ENCODE measurements at places on chromosomes 1 and 21. TPM values are rescaled to one million over a fixed set of nuclear protein-coding genes. Genes with fewer than 3 reads are reported as not detected.

The TMEM82 gene
- total RNA-seq, result not detected

The VANGL2 gene
- 79.8 TPM for total RNA-seq

The SPATA46 gene
- total RNA-seq, result not detected

DNA sequence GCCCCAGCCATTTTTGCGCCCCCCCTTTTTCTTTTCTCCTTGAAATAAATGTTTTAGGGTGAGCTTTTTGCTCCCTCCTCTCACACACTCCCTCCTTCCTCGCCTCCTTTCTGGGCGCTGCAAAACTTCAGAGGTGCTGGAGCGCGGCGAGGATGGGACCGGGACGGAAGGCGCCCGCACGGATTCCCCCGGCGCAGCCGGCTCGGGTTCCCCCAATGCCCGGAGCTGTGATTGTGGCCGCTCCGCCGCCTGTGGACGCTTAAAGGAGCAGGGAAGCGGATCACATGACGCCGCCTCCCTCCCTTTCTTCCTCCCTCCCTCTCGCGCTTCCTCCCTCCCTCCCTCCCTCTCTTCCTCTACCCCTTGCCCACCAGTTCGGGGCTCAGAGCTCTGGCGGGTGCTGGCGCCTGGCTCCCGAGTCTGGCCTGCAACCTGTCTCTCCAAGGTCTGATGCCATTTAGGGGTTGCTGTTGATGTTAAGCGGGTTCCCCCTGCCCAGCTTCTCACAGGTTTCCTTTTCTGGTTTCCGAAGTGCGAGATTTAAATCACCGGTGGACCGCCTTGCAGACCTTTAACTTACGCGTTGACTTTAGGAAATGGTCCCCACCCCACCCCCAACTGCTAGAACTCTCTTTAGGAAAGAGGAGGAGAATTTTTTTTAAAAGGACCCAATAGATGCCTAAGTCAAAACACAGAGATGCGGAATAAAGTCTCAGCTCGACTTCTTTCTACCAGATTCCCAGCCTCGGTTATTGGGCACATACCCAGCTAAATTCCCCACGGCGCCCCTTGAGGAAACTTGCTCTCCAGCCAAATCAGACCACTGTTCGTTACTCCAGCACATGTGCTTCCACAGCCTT lies at the start of gene WLS:
Gene WLS (minus strand): TSS at position 235 of the 860 bp plus-strand sequence. CDS start 224 bp downstream, at position 11.
- peak; percentile 67 for DNase-seq
- H3K27me3 ChIP-seq, result peaks cover 12% of the 10 kb centered on the region
- no peaks in the 10 kb centered on the region for H3K36me3 ChIP-seq
- H3K27ac ChIP-seq, result peak within 1 kb of the TSS; percentile 42
- H3K4me1 ChIP-seq, result peaks cover 27% of the 10 kb centered on the region
- H3K4me3 ChIP-seq, result peak within 1 kb of the TSS; percentile 94

DNA sequence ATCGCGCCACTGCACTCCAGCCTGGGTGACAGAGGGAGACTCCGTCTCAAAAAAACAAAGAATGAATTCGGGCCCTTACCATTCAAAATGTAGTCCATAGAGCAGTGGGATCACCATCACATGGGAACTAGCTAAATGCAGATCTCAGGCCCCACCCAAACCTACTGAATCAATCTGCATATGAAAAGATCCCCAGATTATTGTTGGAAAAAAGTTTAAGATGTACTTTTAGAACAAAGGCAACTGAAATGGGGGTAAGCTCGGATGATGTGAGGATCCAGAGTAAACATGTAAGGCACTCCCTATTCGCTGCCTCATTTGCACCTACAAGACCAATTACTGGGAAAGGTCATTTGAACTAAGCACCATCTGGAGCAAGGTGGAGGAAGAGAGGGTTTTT lies 803 bp upstream of the FLAD1 start:
- no peak overlapping the region for H3K27ac ChIP-seq
- no peaks in the 10 kb centered on the region for H3K4me1 ChIP-seq
- H3K36me3 ChIP-seq, result peaks cover 4% of the 10 kb centered on the region
- DNase-seq, result no peak
- H3K27me3 ChIP-seq, result no peaks in the 10 kb centered on the region

GRCh38 chr1:11948822-11949458 lies 14.4 kb downstream of the PLOD1 start:
- peaks cover 3% of the 10 kb centered on the region for H3K27me3 ChIP-seq
- peaks cover 3% of the 10 kb centered on the region for H3K4me1 ChIP-seq
- peaks cover 32% of the 10 kb centered on the region for H3K36me3 ChIP-seq

DNA sequence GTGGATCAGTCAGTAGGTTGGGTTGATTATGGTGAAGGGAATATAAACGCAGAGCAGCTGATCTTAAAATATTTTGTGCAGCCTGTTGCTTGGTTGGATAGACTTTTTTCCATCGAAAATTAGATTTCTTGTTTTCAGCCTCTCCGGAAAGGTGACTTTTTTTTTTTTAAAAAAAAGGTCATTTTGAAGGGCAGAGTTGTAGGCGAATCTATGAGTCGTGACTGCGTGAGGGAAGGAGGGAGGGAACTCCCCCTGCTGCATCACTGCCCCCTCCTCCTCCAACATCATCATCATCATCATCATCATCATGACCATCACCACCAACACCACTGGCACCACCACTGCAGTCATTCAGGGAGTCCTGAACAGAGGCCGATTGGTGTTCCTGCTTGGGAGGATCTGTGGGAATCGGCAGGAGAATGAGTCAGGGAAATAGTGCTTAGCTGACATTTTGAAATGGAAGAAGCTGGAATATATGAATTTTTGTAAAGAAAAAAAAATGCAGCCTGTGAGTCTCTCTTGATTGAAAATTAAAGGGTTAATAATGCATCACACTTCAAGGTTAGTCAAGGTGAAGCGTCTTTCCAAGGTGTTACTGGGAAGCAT lies 1.2 kb downstream of the ATP1B1 start:
- H3K4me1 ChIP-seq, result peaks cover 21% of the 10 kb centered on the region
- H3K27me3 ChIP-seq, result peaks cover 8% of the 10 kb centered on the region
- peaks cover 3% of the 10 kb centered on the region for H3K36me3 ChIP-seq
- no peak for DNase-seq
- peak overlapping the region; percentile 93 for H3K4me3 ChIP-seq

GRCh38 chr1:230293390-230293700 lies 132.8 kb downstream of the PGBD5 start:
- no peaks in the 10 kb centered on the region for H3K36me3 ChIP-seq
- H3K4me3 ChIP-seq, result no peak overlapping the region
- H3K27me3 ChIP-seq, result peaks cover 4% of the 10 kb centered on the region
- DNase-seq, result no peak
- peaks cover 14% of the 10 kb centered on the region for H3K4me1 ChIP-seq

GRCh38 chr1:93471284-93471683 lies 23.4 kb downstream of the FNBP1L start:
- no peak overlapping the region for H3K27ac ChIP-seq
- H3K36me3 ChIP-seq, result peaks cover 4% of the 10 kb centered on the region
- H3K4me1 ChIP-seq, result peaks cover 9% of the 10 kb centered on the region
- no peak for DNase-seq
- no peak overlapping the region for H3K4me3 ChIP-seq

DNA sequence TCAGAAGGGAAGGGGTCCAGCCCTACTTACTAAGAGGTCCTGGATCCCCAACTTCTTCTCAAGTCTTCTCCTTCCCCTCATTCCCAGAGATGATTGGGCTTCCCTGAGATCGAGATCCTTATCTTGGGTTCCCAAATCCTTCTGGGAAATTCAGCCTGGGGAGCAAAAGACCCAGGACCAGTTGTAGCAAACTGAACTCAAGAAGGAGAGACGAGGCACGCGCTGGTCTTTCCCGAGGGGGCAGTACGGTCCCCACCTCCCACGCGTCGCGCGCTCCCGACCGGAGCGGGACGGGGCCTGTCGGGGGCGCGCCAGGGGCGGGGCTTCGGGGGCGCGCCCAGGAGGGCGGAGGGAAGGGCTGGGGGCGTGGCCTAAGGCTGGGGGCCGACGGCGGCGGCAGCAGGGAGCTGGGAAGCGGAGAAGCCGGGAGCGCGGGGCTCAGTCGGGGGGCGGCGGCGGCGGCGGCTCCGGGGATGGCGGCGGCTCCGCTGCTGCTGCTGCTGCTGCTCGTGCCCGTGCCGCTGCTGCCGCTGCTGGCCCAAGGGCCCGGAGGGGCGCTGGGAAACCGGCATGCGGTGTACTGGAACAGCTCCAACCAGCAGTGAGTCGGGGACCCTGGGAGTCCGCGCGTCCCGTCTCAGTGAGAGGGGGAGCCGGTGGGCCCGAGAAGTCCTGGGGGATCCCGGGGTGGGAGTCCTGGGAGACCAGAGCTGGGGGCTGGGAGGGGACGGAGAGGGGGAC lies at the start of gene EFNA3:
Gene EFNA3 (plus strand): TSS at position 369 of the 741 bp plus-strand sequence. CDS start 105 bp downstream, at position 474.
- peaks cover 9% of the 10 kb centered on the region for H3K36me3 ChIP-seq
- peak within 1 kb of the TSS; percentile 87 for H3K4me3 ChIP-seq
- peaks cover 35% of the 10 kb centered on the region for H3K27me3 ChIP-seq

DNA sequence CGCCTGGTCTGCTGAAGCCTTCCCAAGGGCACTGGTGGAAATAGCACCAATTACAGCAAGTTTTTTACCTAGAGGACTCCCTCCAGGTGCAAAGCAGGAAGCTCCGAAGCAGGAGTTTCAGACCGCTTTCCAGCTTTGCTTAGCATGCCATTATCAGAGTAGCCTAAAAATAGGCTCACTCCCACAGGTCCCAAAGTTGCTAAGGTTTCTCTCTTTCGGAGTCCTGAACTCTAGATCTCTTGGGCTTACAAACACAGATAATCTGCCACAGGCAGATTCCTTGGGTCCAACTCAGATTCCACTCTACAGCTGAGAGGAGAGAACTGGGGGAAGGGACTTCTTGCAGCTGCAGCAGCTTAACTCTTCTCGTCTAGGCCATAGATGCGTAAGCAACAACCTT lies 22.5 kb downstream of the ZMYND12 start:
- H3K4me3 ChIP-seq, result no peak overlapping the region
- no peaks in the 10 kb centered on the region for H3K27me3 ChIP-seq
- no peaks in the 10 kb centered on the region for H3K36me3 ChIP-seq
- peaks cover 31% of the 10 kb centered on the region for H3K4me1 ChIP-seq

Measured in endothelial cell (in vitro differentiated cells).